ENCODE measurements at places on chromosomes 16 and 17.

- peak; percentile 88 for DNase-seq
Observed at GRCh38 chr17:82236142-82236971, 7.5 kb downstream of the SLC16A3 start.

DNA sequence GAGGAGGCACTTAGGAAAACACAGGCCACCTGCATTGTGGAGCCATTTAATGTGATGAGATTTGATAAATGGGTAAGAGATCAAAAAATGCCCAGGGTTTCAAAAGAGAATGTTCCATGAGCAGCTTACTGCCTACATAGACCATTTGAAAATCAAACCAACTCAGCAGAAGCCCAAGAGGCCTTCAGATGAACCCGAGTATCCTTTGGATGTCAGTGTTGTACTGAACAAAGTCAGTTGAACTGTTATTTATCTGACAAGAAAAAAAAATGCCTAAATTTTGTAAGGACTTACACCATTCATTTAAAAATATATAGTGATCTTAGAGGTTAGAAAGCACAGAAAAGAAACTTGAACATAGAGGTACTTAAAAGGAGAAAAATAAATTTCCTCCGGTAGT, 381.7 kb downstream of the ZFHX3 start:
- DNase-seq = no peak

- DNase-seq = no peak
Observed at GRCh38 chr16:1877804-1878203, 5.8 kb upstream of the MEIOB start.

- DNase-seq = no peak
Observed at GRCh38 chr17:149897-150584, 12.7 kb downstream of the SCGB1C2 start.

DNA sequence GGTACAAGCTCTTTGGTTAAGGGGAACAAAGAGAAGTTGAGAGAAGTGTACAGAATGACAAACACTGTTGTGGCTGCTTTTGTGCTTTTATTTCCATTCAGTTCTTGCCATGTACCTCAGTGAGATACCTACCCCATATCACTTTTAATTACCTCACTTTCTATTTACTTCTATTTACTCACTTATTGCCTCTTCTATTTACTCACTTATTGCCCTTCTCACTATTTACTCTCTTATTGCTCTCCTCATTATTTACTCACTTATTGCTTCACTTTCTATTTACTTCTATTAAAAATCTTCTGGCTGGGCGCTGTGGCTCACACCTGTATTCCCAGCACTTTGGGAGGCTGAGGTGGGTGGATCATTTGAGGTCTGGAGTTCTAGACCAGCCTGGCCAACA, 41.9 kb downstream of the MBTD1 start:
- no peak for DNase-seq

- DNase-seq = no peak
Observed at GRCh38 chr16:68188170-68188569, 47.8 kb downstream of the ESRP2 start.

DNA sequence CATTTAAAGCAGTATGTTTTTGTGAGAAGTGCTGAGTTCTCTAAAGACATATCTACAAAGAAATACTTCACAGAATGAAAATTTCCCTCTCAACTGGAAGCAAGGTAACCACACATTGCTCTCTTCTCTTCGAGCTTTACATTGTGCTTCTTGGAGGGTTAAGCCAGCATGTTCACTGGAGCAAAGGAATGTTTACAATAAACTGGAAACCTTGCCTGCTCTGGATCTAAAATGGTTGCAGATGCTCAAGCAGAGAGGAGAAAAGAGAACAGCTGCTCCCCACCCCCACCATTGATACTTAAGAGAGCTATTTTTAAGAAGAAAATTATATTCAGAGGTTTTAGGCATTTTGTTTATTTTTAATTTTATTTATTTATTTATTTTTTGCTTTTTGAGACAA, 213.1 kb downstream of the CEP112 start:
- DNase-seq = no peak

GRCh38 chr16:78249056-78249455, 149.6 kb downstream of the WWOX start:
- peak; percentile 70 for DNase-seq

- DNase-seq = peak; percentile 92
Observed at GRCh38 chr16:87812200-87812656, 46.4 kb upstream of the KLHDC4 start.

- DNase-seq = no peak
Observed at GRCh38 chr17:44850612-44851011, 2.9 kb downstream of the HIGD1B start.

- no peak for DNase-seq
Observed at GRCh38 chr17:74360899-74361229, 804 bp downstream of the BTBD17 start.

- DNase-seq = no peak
Observed at GRCh38 chr16:67862623-67863583, 9.9 kb upstream of the EDC4 start.

DNA sequence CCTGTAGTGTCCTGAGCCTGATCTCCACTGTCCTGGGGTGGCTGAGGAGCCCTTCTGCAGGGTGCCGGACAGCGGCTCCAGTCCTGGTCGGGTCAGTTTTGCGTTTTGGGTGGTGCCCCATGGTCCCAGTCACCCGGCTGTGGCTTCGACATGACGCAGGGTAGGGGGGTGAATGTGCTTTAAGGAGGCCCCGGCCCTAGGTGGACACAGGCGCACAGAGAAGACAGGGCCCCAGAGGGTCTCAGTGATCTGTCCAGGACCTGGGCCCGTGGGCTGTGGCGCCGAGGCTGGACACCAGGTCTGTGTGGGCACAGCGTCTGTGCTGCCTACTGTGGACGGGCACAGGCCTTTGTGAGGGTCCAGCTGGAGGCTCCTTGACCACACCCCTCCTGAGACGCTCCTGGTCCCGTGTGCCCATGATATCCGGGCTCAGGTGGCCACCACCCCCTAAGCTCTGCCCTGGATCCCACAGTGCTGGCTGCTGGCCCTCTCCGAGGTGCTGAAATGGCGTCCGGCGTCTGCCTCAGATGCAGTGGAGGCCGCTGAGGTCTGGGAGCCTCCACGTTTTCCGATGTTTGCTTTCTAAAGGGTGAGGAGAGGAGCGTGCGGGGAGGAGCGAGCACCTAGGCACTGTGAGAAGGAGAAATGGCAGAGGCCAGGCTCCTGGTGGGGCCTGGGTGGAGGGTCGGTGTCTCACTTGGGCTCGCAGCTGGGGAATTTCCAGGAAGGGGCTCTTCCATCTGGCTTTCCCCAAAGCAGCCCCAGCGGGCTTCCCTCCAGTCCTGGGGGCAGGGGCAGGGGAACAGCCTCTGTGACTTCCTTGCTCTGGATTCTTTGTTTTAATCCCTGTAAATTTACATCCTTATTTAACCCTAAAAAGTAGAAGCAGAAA, 56.1 kb upstream of the ACSF3 start:
- DNase-seq = peak; percentile 71

- DNase-seq = peak; percentile 70
Observed at GRCh38 chr16:71542377-71542776, 16.2 kb downstream of the CHST4 start.

DNA sequence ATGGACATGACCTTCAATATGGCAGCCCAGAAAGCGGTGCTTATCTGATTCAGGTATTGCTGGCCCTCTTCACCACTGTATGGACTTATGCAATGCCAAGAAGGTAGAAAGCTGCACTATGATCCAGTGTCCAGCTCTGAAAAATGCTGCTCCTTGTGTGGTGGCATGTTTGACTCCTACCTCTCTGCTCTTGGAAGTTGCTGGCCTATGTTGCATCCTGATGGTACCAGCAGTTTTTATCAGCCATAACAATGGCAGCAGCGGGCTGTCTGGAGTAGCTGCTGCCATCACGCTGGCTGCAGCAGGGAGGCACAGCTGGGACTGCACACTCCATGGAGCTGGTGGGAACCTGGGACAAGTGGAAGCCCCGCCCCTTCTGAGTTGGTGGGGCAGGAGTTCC, 53.1 kb upstream of the MED9 start:
- DNase-seq = no peak

DNA sequence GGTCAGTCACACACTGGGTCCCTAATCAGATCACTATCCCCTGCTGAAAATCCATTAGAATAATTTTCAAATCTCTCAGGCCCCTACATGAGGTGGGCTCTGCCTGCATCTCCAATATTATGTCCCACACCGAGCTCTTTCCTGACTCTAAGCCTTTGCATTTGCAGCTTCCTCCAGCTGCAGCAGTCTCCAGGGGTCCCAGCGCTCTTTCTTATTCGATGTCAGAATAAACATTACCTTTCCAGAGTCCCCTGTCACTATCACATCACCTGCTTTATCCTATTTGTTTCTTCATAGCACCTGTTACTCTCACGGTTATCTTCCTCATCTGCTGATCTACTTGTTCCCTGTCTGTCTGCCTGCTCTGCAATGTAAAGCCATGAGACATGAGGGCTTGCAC, 57.3 kb upstream of the MON1B start:
- no peak for DNase-seq

DNA sequence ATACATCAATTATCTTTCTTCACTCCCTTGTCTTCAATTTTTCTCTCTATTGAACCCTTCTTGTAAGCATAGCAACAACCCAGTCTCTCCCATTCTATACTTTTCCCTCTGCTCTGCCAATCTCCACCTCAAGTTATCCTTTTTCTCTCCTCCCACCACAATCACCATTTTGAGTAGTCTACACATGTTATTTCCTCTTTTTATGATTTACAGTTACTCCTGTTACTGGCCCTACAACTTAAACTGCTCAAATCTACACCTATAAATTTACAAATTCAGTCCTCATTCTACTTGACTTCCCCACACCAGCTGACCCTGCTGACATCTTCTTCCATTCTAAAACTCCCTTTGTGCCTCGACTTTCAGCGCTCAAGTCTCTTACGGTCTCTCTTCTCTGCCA, 84.6 kb downstream of the SPAG9 start:
- no peak for DNase-seq

DNA sequence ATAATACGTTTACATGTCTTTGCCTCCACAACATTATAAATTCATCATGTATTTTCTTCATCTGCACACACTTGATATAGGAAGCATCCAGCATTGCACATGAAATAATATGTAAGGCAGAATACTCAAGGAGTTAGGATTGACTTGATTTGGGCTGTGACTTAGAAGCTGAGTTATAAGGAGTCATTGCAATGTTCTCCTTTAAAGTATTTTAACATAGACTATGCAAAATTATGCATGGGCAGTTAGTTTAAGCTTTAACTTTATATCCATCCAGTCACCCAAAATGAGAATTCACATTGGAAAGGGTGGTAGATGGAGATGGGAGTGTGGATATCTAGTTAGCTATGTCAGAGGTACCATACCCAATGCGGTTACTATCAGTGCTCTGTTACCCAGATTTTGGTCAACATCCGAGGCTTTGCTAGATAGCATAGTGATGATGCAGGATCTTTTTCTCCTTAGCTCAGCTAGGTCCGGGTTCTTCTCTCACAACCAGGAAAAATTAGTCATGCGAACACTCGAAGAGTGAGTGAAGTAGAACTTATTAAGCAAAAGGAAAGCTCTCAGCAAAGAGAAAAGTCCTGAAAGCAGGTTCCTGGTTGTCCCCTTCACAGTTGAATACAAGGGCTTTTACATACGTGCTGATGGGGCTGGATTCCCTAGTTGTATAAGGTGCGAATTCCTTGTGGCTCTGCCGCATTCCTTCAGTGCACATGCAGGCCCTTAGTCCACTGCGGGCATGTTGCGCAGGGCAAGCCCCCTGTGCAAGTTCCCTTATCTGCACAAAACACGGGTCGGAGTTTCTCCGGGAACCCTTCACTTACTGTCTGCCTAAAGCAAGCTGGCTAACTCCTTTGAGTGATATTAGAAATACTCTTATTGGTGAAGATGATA, 73.1 kb upstream of the FAM20A start:
- DNase-seq = no peak

DNA sequence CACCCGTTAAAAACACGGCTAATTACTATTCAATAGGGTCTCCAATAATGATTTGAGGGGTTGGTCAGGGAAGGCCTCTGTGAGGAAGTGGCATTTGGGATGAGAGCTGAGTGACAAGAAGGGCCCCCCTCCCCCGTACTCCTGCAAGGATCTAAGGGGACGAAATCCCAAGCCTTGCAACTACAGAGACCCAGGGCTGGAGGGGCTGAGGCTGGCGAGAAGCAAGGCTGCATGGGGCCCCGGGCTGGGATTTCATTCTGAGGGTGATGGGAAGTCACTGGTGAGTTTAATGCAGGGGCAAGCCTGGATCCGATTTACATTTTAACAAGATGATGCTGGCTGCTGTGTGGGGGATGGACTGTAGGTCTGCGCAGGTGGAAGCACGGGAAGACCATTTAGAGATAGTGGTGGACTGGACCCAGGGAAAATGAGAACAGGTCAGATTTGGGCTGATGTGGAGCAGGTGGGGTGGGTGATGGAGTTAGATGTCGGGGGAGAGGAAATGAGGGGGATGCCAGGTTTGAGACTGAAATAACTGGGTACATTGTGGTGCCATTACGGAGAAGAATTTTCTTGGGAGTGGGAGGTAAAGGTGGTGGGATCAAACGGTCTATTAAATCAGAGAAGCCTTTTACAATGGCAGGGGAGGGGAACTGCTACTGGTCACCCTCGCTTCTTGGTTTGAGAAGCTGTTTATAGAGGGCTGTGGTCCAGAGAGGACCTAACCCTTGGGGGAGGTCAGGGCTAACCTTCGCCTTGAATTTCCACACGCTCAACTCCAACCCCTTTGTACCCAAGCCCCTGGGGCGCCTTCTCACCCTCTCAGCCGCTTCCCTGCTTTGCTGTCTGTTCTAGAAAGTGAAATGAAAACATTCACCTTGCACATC, 932 bp upstream of the MYBBP1A start:
- DNase-seq = no peak

- no peak for DNase-seq
Observed at GRCh38 chr16:85159179-85159980, 47.1 kb upstream of the CIBAR2 start.

DNA sequence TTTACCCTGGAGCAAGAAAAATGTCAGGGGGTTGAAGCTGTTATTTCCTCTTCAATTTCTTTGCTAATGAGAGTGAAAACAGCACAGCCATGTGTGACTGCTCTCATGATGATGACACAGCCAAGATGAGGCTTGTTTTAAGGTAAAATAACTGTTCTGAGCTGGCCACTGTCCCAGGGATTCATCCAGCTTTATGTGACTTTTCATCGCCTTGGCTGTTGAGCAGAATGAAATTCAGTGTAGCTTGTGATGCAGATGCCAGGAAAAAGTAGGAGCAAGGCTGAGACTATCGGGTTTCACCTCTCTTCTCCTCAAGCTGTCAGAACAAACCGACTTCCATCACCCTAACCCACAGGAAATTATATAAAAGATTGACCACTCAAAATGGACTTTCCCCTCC, 361.8 kb upstream of the CDH5 start:
- DNase-seq = no peak

- no peak for DNase-seq
Observed at GRCh38 chr17:12548558-12548957, 117.1 kb upstream of the MYOCD start.

- no peak for DNase-seq
Observed at GRCh38 chr16:68756239-68756915, 19.3 kb downstream of the CDH1 start.
